CD4-positive, alpha-beta T cell treated with Interleukin-1 beta for 1 hour (primary cell): ENCODE measurements at places on chromosomes 2 and 18.

DNA sequence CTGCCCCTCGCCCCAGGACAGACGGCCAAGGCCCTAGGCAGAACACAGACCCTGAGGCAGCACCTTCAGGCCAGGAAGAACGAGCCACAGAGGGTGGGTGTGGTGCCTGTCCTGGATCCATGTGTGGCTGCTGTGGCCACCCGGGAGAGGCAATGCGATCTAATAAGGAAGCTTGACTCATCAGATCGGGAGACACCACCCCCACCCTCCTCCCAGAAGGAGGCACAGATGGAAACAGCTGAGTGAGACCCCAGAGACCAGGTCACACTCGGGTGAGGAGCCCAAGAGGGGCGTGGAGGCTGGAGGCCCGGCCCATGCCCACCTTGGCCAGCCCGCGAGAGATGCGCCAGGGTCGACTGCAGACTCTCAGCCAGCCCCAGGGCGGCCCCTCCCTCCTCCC, 20.3 kb downstream of the KCNG2 start:
- DNase-seq = no peak

DNA sequence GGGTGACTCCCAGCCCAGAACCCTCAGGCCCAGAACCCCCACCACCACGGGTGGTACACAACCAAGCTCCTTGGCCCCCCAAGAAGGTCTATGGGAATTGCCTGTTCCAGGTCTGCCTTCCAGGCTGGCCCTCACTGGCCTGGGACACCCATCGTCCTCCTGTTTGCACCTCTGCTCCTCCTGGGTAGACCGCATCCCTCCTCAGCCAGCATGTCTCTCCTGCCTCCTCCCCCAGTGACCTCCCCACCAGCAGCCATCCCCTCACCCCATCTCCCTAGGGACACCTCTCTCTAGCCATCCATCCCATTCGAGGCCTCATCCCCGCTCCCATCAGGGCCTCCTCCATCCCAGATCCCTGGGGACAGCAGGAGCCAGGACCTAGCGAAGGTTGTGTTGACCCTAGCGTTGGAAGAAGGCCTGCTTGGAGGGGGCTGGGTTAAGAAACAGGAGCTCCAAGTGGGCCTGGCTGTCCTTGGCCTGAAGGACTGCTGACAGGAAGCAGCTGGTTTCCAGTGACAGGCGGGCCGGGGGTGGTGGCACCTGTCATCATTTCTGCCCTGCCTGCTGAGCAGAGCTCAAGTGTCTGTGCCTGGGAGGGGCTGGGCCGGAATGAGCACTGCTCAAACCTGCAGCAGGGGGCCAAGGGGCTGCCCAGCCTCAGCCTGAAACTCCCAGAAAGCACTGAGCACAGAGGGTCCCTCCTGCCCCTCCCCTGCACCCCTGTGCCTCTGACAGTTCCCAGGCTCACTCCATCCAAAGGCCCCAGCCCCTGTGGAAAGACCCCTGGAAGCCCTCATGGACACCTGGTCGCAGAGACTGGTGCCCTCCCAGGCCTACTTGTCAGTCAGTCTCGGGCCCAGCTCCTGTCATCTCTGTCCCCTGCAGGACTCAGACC, 96.0 kb upstream of the OTOS start:
- no peak for DNase-seq

DNA sequence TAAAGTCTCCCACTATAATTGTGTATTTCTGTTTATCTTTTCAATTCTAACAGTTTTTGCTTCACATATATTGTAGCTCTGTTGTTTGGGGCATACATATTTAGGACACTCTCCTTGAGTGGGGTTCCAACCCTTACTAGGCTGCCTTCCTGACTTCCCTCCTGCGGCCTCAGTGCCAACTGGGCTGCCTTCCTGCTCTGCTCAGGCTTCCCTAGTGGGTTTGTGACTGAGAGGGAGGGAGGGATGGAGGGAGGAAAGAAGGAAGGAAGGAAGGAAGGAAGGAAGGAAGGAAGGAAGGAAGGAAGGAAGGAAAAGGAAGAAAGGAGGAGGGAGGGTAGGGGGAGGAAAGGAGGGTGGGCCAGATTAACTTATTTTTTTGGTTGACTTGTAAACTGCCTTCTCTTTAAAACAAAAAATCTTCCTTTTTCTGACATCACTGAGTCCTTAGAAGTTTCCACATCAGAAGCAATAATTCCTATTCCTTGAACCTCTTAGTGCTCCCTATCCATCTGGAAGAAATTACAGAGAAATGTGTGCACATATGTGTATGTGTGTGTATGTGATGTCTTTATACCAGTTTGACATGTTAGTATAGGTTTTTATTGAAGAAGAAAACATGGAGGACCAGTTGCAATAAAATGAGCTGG, 145.4 kb upstream of the PGAP1 start:
- no peak for DNase-seq

DNA sequence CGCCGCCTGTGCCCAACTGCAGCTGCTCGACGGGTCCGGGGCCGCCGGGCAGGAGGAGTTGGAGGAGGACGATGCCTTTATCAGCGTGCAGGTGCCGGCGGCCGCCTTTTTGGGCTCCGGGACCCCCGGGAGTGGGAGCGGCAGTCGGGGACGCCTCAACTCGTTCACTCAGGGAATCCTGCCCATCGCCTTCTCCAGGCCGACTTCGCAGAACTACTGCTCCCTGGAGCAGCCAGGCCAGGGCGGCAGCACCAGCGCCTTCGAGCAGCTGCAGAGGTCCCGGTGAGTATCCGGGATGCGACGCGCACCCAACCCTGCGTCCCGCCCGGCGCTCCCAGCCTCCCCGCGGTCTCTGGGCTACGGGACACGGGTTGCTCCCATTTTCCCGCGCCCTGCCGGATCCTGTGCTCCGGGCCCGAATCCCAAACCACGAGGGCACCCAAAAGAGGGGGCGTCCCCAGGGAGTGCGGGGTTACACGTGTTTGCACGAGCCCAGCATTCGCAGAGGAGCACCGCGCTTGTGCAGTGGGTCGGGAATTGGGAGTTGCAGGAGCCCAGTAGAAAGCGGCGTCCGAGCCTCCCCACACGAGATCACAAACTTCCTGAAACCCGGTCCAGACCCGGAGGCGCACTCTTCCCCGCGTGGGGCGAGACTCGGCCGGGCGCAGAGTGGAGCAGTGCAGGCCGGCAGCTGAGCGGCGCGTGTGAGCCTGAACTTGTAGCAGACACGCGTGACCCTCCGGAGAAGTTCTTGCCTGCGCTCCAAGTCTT, 1.2 kb downstream of the CABLES1 start:
- no peak for DNase-seq

DNA sequence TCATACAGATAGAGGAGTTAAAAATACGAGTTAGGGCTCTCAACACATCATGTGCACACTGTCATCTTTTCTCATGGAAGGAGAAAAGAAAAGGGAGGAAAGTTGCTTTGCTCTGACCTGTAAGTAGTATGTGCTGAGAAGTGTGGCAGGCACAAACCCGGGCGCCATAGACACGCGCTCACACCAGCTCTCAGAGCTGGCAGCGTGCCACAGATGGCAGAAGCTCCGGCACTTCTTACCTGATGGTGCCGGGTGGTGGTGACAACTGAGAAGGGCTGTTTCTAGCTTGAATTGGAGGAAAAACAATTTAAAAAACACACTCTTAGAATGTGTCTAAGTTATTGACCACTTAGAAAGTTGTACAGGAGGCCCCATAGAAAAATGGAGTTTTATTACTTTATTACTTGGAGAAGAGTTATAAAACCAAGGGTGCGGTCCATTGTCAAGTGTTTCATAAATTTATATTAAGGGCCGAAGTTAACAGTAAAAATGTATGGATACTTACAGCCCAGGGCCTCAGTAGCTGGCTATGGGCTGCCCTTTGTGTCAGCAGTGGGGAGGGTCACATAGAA, 92.2 kb downstream of the DPP4 start:
- DNase-seq = no peak

GRCh38 chr2:26970928-26971627, 641 bp downstream of the MAPRE3 start:
- DNase-seq = peak; percentile 11

GRCh38 chr2:60489289-60489688, 64.2 kb downstream of the BCL11A start:
- DNase-seq = no peak

DNA sequence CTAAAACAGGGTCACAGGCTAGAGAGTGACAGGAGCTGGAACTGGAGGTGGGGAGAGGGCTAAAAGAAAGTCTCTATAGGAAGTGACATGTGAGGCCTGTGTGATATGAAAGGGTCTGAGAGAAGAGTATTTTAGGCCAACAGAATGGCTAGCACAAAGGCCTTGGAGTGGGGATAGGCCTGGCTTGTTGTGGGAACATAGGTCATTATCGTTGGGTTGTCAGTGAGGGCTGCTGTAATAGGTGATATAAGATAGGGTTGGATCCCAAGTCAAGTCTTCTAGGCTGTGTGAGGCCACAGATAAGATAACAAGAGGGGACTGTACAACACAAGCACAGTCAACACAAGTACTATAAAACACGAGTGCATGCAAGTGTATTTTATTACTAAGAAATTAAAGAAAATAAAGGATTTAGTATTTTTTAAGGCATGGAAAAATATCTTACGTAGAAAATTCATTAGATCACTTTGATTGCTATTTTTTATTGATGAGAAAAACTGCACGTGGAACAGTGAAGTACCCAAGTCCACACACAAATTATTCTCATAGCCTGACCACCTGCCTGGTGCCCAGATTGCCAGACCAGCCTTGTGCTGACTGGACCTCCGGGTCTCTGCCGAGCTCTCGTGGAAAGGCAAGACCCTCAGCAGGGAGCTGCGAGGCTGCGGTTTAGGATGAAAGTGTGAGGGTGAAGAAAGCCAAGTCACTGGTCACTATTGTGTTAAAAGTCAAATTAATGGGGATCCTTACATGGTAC, 14.1 kb downstream of the LTBP1 start:
- no peak for DNase-seq

DNA sequence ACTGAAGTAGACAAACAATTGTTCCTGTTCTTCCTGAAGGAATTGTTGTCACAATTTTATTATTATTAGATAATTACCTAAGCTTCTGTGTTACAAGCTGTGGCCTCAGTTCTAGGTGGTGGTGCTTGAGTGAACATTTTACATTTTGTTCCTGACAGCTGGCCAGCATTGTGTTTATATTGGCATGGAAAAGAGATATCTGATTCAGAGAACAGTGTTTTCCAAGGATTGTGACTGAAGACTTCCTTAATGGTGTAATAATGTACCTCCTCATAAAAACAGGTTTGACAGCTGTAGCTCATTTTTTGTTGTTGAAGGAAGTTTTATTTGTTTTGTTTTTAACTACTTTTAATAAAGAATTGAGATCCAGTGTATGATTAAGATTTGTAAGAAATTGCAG, 95.2 kb downstream of the EPB41L5 start:
- no peak for DNase-seq

DNA sequence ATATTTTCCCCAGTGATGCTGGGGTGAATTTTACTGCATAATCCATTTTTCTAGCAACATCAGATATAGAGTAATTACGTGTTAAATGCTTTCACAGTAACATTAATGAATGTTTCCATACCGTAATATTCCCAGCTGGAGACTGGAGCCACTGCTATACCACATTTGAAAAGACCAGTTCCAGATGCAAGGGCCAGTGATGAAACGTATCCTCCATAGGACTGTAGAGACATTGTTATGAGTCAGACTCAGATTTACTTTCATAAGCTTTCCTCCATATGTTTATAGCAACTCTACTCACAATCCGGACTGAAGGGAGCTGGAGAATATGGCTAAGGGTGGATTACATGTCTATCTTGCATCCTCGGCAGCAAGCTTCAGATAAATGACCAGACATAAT, 22.7 kb upstream of the GCG start:
- DNase-seq = no peak

DNA sequence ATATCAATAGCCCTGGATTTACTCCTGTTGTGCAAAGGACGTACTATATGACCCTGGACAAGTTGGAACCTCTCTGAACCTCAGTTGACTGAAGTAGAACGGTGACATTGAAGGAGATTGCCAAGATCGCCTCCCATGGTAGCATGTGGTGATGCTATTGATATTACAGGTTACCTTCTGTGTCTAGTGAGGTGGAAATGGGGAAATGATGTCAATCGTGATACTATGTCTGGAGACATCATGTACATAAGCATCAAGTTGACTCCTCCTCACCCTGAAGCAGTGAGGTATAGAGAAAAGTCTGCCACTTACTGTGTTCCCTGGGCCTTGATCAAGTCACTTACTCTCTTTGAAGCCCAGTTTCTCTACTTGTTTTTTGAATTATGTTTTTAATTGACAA, 93.9 kb downstream of the KLF7 start:
- DNase-seq = no peak

GRCh38 chr18:58557008-58557435, 71.9 kb downstream of the ALPK2 start:
- DNase-seq = peak; percentile 26

GRCh38 chr18:13813271-13813849, 10.6 kb upstream of the MC5R start:
- DNase-seq = peak; percentile 50

- peak; percentile 27 for DNase-seq
Observed at GRCh38 chr2:134154246-134154645, 99.6 kb upstream of the MGAT5 start.

DNA sequence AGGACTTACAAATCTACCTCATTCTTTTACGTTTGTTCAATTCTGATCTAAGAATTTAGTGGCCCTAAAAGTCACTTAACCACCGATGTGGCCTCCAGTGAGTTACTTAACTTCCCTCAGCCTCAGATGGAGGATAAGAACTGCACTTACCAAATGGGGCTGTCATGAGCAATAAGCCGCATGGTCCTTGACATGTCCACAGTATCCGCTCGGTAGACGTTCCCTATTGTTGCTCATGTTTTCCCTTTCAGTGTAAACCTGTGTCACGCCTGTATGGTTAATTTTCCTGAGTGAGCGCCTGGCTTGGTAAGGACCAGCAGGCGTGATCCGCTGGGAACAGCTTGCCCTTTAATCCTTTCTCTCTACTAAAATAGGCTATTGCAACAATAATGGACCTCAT, 20.3 kb downstream of the SEC11C start:
- no peak for DNase-seq

DNA sequence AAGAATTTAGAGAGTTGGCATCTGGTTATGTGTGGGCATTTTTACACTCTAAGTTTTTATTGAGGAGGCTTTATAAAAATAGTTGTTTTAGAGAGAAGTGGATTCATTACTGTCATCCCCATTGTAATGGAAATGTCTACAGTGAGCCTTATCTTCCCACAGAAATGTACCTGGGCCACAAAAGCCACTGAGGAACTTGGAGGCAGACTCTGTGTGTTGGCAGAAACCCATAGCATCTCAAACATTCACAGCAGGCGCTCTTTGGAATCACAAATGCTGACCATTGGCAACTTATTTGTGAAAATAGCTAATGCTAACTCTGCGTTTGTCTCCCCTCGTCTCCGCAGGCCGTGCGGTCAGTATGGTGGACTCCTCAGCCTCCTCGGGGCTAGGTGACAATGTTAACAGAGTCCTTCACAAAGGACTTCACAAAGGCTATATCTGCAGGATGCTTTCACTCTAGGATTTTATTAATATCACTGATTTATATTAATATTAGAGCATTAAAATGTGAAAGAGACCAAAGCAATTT, 689.1 kb upstream of the POU3F3 start:
- DNase-seq = no peak

- DNase-seq = no peak
Observed at GRCh38 chr18:24121625-24122024, 17.2 kb upstream of the CABYR start.

DNA sequence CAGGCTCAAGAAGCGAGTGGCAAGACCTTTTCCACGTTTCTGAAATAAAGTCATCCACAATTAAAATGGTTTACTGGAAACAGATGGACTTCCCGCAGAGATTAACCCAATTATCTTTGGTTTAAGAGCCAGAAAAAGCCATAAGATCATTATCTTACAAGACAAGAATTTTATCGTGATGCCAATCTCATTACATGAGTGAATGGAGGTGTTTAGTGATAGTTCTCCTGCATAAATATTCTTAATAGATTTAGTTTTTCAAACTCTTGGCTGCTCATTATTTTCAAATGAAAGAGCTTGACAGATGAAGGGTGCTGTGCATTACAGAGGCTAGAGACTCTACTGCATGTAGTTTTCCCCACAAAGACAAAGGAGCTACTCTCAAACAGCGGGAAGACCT, 1028.4 kb upstream of the PIK3C3 start:
- no peak for DNase-seq
